Activated CD4-positive, alpha-beta T cell treated with anti-CD3 and anti-CD28 coated beads for 4 hours (primary cell): ENCODE measurements at places on chromosomes 7 and 10.

DNA sequence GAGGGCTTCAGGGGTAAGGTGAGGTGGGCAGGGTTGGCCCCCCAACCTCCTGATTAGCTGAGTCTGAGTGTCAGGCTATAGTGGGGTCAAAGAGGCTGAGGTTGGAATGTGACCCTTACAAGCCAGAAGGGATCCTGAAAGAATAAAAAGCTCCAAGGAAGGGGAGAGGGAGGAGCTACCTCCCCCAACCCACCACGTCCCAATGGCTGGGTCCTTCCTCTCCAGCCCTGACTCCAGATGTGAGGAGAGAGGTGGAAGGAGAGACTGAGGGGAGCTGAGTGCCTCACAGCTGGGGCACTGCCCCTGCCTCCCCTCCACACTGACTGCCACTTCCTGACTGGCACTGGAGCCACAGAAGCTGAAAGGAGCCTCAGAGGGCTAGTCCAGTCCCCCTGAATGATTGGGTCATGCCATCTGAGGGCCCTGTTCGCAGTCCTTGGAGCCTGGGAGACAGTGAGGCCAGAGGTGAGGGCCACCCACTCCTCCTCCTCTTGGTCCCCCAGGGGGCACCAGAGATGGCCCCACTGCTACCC is 20.6 kb downstream of the IMPDH1 start:
- no peak for DNase-seq

DNA sequence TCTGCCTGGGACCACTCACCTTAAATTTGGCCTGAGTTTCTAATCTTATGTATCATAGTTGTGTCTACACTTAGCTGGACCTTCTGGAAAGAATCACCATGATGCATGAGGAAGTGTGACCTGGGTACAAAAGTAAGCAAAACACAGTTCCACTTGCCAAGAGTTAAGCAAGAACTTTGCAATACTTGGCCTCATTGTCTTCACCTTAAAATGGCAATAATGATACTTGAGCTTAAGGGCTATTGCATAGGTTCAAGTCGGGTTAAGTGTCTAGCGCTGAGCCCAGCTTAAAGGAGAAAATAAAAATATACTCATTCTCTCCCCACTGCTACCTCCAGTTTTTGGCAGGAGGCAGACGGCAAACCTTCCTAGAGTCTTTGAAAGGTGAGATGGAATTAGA is 133.9 kb upstream of the BMPER start:
- no peak for DNase-seq

DNA sequence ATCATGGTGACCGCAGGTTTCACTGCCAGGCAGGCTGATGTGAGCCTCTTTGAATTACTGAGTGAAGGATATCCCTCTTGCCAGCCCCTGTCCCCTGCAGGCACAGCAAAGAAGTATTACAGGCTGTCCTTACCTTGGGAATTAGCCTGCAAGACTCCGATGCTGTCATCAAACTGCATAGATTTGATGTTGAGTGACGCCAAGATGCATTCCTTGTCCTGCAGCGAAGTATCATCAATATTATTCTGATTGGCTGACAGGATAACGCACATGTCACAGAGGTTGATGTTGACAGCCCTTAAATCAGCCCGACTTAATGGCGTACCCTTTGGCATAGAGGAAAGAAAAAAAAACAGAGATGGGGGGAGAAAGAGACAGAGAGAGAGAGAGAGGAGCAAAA is 693.0 kb downstream of the KCNMA1 start:
- no peak for DNase-seq

GRCh38 chr10:17607603-17608332 is 9.4 kb downstream of the HACD1 start:
- DNase-seq: peak; percentile 33

- DNase-seq: peak; percentile 83
These were observed 97.9 kb upstream of the IKZF1 start for GRCh38 chr7:50206453-50207250.

- no peak for DNase-seq
These were observed 40.3 kb downstream of the TSPAN15 start for GRCh38 chr10:69491611-69492010.

- DNase-seq: no peak
These were observed 81.8 kb downstream of the HERPUD2 start for GRCh38 chr7:35613150-35613549.

DNA sequence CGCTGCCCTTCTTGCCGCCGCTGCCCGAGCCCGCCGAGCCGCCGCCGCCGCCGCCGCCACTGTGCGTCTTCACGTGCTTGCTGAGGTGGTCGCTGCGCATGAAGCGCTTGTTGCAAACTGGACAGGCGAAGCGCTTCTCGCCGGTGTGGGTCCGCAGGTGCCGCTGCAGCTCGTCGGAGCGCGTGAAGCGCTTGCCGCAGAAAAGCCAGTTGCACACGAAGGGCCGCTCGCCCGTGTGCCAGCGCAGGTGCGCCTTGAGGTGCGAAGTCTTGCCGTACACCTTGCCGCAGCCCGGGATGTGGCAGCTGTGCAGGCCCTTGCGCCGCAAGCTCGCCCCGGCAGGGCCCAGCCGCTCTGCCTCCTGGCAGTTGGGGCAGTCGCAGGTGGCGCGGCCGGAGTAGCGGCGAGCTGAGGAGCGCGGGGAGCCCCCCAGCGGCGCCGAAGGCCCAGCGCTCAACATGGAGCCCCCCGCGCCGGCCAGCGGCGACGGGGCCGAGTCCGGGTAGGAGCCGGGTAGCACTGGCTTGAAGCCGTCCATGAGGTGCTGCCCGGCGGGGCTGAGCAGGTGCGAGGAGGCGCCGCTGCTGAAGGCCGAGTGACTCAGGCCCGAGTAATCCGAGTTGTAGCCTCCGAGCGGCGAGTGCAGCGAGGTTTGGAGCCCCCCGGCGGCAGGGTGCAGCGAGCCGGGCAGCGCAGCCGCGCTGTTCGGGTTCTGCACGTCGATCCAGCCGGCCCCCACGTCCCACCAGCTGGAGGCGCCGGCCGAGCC is 2.1 kb downstream of the SP8 start:
- DNase-seq: no peak

DNA sequence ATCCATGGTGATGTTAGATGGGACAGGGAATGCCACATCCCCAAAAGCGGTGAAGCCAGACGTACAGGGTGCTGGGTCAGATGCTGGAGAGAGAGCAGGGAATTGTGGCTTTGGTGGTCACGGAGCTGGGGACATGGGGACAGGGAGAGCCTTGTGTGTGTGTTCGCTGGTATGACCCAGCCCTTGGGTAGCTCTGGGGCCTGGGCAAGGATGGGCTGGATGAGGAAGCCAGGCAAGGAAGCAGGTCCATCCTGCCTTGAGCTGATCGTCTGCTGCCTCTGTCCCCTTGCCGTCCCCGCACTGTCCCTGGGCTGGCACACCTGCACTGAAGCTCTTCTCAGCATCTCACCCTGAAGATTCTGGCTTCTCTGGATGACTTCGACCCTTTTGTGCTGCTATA is 15.4 kb upstream of the CLDN4 start:
- no peak for DNase-seq

DNA sequence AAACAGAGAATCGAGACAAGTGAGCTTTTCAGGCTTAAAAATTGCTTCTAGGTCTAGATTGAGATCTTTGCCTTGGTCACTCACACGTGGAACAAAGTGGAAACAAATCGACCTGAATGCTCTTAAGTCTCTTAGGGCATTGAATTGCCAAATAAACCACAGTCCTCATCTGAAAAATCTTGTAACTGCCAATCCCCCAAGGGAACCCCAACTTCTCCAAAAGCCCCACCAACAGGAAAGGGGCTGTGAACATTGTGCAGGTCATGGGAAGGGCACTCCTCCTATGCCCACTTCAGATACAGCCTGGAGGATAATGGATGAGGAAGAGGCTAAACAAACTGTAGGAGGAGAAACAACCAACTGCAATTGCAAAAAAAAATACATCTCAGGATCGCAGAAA is 91.3 kb downstream of the DGKI start:
- DNase-seq: no peak

- no peak for DNase-seq
These were observed 70.8 kb downstream of the SCRN1 start for GRCh38 chr7:29918850-29919249.

DNA sequence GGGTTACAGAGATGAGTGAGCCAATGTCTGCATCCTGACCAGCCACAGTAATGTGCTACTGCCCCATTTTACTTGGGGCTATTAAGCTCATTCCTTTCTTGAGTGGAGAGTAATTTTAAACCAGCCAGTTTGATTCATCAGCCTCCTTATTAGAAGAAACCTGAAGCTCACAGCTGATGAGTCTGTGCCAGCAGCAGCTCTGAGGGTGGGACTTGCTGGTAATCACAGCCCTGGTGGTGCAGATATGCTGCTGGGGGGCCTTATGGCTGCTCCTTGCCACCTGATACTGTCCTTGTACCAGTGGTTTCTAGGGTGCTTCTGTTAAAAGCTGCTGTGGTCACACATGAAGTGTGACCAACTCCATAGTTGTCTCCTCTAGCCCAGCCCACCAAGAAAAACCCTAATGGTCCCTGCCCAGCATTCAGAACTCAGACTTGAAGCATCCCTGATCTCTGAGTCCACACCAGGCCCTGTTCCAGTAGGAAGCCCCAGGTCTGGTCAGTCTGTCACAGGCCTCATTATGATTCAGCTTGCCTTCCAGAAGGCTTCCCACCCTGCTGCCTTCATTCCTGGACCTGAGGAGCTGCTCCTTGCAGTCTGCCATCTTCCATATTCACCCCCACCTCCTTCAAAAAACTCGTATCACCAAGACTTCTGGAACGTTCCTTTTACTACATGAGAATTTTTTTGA is 28.9 kb upstream of the RBM20 start:
- DNase-seq: no peak

GRCh38 chr7:45278763-45279398 is 121.3 kb downstream of the RAMP3 start:
- DNase-seq: no peak

DNA sequence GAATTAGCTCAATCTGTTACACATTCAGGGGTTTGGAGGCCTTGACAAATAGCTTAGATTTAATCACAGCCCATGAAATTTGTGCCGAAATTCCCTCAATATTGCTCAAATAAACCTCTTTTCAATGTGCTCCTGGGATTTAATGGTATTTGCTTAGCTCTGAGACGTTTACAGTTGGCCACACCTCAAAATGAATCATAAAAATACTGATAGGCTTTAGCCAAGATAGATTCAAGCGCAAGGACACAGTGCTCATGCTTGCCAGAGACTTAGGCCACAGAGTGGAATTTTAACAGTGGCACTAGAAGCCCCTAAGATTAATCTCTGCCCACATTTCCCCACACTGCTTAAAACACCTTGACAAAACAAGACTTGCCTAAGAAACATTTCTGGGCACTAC is 2.3 kb upstream of the SEMA3C start:
- no peak for DNase-seq

- no peak for DNase-seq
These were observed 81.4 kb upstream of the EMX2 start for GRCh38 chr10:117460846-117461765.

- DNase-seq: no peak
These were observed 86.3 kb downstream of the FGFR2 start for GRCh38 chr10:121511943-121512342.

DNA sequence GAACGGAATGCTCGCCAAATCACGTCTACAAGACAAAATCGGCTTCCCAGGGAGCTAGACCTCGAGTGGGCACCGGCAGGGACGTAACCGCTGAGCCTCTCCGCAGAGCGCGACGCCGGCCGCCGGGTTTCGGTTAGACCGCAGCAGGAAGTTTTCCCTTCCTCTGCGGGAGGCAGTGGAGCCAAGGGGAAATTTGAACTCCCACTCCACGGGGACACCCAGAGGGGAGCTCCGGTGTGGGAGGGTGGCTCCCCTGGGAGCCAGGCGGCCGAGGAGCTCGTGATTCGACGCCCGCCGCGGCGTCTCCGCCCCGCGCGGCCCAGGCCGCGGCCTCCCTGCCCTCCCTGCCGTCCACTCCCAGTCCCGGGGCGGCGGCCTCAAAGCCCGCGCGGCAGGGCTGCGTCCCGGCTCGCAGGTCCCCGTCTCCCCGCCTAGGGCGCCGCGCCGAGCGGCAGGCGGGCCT is 426 bp downstream of the SYPL1 start:
- no peak for DNase-seq

DNA sequence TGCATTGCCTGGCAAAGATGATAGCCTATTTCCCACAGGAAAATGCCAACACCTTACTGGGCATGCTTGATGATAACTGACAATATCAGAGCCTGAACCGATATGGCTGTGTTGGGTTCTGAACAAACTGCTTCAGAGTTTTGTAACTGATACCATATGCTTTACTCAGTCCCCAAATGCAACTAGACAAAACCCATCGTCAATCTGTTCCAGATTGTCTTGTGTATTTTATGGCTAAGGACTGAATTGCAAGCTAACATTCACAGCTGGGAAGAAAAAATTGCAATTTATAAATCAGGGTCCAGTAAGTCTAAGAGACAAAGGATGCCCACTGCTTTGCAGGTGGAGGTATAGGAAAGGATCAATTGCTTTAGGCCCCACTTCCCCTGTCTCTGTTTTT is 116.8 kb upstream of the WNT16 start:
- no peak for DNase-seq

DNA sequence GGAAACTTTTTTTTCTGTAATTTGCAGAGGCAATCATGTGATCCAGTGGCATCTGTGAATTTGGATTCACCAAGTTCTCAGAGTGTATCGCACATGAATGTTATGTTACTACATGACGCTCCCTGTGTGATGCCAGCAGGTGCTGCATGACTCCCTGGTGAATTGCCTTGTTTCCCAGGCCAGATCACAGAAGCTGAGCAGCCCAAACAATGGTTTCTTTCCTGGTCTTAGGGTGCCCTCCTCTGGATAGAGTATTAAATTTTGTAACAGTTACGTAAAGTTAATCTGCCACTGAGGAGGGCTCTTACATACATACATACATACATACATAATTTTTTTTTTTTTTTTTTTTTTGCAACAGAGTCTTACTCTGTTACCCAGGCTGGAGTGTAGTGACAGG is 3.6 kb downstream of the ZSCAN21 start:
- peak; percentile 7 for DNase-seq

GRCh38 chr7:113374955-113375354 is 256.6 kb upstream of the SMIM30 start:
- no peak for DNase-seq

- DNase-seq: no peak
These were observed 8.4 kb downstream of the OSBPL3 start for GRCh38 chr7:24971333-24972165.

- DNase-seq: no peak
These were observed 9.0 kb downstream of the PPP1R17 start for GRCh38 chr7:31695859-31696614.
